ENCODE measurements at places on chromosomes 11 and 22. TPM values are rescaled to one million over a fixed set of nuclear protein-coding genes. Genes with fewer than 3 reads are reported as not detected.

Gene TEX12
- not detected for total RNA-seq

Gene ELF5
- total RNA-seq: not detected

Gene LMNTD2
- 0.20 TPM for total RNA-seq

Gene KCTD17
- 9.8 TPM for total RNA-seq

Gene NF2
- 53.8 TPM for total RNA-seq

Gene OR51B4
- not detected for total RNA-seq

Gene OR4A16
- not detected for total RNA-seq

Gene OR2AG2
- total RNA-seq: not detected

Gene TRIM34
- 1.6 TPM for total RNA-seq

Gene MCAM
- total RNA-seq: 44.7 TPM

Gene KDM4D
- 0.59 TPM for total RNA-seq

Gene MFRP
- not detected for total RNA-seq

Gene NDUFS8
- 514 TPM for total RNA-seq

All from left ventricle myocardium superior (tissue), 1 donor.